ENCODE measurements at places on chromosomes 2 and 18.

GRCh38 chr2:98654699-98655495, 46.5 kb downstream of the UNC50 start:
- DNase-seq = no peak

DNA sequence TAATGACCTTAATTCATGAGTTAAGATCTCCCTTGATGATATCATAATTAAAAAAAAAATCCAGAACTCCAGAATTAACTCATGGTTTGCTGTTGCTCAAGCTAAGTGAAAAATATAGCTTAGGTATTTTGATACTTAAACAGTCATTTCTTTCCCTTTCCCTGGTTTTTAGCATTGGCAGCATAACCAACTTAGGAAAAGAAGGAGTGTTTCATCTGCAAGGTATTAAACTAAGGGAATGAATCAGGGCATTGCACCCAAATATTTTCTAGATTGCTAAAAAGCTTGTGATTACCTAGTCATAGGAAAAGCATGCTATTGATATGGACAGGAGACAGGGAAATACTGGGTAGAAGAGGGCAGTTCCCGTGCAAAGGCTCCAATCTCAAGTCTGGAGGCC, 207.2 kb downstream of the LRP1B start:
- no peak for DNase-seq

DNA sequence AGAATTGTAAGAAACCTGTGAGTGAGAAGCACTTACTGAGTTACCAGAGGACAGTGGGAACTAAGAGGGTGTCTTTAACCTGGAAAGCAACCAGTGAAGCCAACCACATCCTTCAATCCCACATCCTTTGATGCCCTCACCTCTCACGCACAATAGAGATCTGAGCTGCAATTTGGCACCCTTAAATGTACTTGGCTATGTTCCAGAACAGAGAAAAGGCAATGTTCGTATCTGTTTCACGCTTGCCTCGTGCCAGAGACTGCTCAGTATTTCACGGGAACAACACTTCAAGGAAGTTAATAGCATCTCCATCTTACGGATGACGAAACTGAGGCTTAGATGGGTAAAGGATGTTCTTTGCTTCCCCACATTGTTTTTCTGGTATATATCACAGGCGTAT, 167.4 kb downstream of the DPP10 start:
- no peak for DNase-seq

GRCh38 chr2:164595031-164595430, 26.3 kb downstream of the GRB14 start:
- DNase-seq = no peak

- DNase-seq = no peak
Measured at GRCh38 chr2:108620656-108621055, 86.4 kb downstream of the LIMS1 start.

DNA sequence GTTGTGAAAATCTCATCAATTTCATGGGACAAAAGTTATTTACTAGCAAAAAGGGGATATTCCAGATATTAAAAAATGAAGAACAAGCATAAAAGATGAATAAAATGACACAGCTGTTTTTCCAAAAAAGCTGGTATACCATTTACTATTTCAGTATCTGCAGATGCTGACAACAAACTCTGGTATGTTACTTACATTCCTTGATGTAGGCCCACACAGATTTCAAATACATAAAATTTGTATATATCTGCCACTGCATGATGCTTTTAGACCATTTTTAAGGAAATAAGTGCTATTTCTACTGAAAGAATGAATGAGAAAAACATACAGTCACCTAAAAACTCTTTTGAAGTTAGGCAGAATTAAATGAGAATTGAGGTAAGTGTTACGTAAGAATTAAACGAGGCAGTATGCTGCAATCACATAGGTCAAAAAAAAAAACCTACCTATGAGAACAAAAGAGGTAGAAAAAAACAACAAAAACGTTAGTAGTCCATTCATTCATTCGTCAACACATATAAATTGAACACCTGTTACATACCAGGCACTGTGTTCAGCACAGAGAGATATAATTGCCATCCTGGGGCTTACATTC, 32.5 kb downstream of the ARL5A start:
- no peak for DNase-seq

- DNase-seq = no peak
Measured at GRCh38 chr18:77346208-77346810, 96.7 kb downstream of the GALR1 start.

- no peak for DNase-seq
Measured at GRCh38 chr2:210528716-210529115, 27.7 kb upstream of the CPS1 start.

DNA sequence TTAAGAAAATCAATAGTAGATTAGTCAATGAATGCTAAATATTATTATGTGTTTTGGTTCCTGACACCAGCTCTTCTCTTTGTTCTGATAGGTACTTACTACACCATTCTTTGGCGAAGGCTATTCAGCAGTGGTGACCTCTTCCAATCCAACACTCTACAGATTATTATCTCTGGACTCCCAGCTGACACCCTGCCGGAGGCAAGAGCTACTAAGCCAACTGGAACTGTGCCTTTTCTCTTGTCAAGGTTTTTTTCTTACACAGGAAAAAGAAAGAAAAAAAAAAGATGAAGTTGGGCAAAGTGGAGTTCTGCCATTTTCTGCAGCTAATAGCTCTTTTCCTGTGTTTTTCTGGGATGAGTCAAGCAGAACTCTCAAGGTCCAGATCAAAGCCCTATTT, 11.7 kb downstream of the CDH7 start:
- no peak for DNase-seq

DNA sequence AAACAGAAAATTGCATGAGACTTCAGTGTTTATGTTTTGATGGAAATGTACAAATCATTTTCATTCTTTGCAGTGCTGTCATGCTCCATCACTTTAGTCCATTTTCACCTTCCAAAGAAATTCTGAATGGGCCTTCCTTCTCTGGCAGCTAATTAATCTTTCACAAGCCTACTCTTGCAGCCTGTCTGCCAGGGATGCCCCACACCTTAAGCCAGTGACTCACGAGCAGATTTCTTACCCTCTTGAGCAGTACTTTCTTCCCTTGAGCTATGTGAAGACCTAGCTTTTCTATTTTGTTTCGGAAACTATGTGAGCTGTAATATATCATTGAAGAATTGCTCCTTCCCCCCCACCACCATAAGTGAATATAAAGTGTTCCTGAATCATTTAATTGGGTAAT, 404.3 kb upstream of the VWC2L start:
- DNase-seq = no peak

- no peak for DNase-seq
Measured at GRCh38 chr2:46039543-46040303, 257.5 kb upstream of the EPAS1 start.

- DNase-seq = no peak
Measured at GRCh38 chr2:115162494-115163293, 720.3 kb downstream of the DPP10 start.

DNA sequence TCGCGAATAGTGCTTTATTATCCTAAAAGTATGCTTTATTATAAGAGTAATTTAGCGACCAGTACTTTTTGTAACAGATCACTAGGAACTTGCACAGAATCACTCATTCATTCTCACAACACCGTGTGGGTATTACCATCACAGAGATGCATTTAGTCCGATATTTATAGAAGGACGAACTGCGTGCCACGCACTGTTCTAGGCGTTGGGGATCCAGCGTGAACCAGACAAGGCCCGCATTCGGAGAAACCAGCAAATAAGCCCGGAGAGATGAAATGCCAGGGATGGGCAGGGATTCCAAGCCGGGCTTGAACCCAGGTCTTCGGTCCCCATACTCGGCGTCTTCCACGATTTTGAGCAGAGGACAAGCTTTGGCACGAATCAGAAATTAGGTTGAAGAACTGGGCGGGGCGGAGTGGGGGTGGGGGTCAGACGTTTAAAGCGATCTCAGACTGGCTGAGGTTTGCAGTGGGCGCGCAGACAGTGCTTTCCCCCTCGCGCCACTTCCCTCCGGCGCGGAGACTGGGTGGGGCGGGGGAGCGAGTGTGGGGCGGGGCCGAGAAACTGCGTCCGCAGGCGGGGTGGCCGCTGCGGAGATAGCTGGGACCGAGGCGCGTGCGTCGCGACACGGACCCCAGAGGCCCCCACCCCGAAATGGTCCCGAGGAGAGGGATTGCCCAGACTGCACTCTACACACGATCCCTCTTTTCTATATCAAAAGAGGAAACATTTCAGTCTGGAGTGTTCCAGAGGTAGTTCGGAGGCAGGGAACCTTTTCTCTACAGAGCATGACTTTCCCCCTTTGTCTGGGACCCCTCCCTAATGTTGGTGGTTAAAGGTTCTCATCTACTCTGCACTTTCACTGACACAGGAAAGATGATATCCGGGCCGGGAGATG, 1.1 kb upstream of the CXCR4 start:
- peak; percentile 76 for DNase-seq

All from NCI-H774 (cell line).